ENCODE measurements at places on chromosomes 7 and 10. TPM values are rescaled to one million over a fixed set of nuclear protein-coding genes. Genes with fewer than 3 reads are reported as not detected.

DNA sequence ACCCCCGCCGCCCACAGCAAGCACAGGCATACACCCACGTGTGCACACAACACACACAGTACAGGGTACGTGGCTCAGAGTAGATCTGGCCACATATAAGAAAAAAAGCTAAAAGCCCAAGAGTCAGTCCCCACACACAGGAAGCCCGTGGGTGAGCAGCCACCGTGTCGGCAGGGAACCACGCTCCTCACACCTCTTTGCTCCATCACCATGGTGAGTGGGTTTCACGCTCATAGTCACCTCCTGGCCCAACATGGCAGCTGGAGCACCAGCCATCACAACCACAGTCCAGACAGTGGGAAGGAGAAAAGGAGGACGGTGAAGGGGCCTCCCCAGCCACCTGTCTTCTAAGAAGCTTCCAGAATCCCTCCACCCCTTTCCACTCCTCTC is 76.0 kb upstream of the PDGFA start:
- peaks cover 4% of the 10 kb centered on the region for H3K36me3 ChIP-seq
- no peaks in the 10 kb centered on the region for H3K27me3 ChIP-seq
- no peak overlapping the region for H3K4me3 ChIP-seq
- no peak overlapping the region for H3K27ac ChIP-seq
- H3K4me1 ChIP-seq = no peaks in the 10 kb centered on the region

FAM131B gene
- total RNA-seq = 38.2 TPM

RAMP3 gene
- total RNA-seq = 0.88 TPM

AKR1E2 gene
- total RNA-seq = 3.5 TPM

DNA sequence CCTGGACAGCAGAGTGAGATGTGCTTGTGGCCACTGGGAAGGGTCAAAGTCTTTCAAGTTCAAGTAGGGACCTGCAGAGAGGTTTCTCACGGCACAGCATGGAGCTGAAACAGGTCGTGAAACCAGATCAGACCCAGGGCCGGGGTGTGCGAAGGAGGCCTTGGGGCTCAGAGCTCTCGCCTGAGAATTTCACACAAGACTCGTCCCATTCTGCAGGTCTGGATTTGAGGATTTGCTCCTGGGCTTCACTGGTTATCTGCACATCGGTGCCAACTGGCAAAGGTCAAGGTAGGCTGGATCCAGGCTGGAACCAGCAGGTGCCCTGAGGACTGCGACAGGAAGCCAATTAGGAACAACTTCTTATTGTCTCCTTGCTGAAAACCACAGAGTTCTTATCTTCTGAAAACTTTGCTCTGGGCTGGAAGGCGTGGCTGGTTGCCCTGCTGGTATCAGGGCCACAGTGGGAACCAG is 24.0 kb upstream of the GTF2I start:
- H3K36me3 ChIP-seq = no peaks in the 10 kb centered on the region
- H3K27ac ChIP-seq = no peak overlapping the region
- no peak for DNase-seq
- H3K27me3 ChIP-seq = no peaks in the 10 kb centered on the region
- H3K4me1 ChIP-seq = no peaks in the 10 kb centered on the region
- H3K4me3 ChIP-seq = no peak overlapping the region

DNA sequence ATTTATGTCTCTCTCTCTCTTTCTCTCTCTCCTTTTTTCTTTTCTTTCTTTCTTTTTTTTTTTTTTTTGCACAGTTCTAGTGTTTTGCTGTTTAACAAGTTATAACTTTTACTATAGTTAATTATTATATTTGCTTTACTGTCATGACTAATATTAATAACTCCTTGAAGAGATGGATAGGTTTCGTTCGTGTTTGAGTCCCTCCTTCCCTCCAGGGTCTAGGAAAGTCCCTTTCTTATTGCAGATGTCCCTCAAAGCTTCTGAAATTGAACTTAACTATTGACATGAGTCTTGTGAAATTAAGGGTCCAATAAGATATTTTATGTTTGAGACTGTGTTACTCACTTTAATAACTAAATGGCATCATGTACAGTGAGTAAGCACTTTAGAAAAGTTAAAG is 131.4 kb downstream of the PLXDC2 start:
- H3K4me1 ChIP-seq = no peaks in the 10 kb centered on the region
- H3K4me3 ChIP-seq = no peak overlapping the region
- no peak overlapping the region for H3K27ac ChIP-seq
- no peak for DNase-seq
- H3K36me3 ChIP-seq = no peaks in the 10 kb centered on the region

DNA sequence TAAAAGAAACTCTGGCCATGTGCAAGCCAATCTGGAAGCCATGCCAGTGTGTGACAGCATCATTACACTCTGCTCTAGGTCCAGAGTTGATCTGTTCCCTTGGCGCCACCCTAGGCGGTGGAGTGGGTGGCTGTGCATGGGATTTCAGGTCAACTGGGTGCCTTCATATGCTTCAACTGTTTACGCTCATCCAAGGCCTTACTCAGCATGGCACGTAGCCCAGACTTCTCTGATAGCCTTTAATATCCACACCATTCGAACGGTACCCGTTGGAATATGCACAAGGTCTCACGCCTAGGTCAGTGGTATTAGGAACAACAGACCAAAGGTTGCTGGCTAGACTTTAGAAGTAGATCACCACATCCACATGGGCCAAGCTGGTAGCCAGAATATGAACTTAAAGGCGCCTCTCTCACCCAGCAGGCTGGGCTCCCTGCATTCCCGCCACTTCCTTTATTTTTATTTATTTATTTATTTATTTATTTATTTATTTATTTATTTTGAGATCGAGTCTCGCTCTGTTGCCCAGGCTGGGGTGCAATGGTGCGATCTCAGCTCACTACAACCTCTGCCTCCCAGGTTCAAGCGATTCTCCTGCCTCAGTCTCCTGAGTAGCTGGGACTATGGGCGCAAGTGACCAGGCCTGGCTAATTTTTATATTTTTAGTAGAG is 18.7 kb upstream of the ACHE start:
- H3K27me3 ChIP-seq = no peaks in the 10 kb centered on the region
- no peak for DNase-seq
- H3K36me3 ChIP-seq = no peaks in the 10 kb centered on the region
- H3K4me3 ChIP-seq = no peak overlapping the region
- no peak overlapping the region for H3K27ac ChIP-seq

ACHE gene
- 4.8 TPM for total RNA-seq

DNA sequence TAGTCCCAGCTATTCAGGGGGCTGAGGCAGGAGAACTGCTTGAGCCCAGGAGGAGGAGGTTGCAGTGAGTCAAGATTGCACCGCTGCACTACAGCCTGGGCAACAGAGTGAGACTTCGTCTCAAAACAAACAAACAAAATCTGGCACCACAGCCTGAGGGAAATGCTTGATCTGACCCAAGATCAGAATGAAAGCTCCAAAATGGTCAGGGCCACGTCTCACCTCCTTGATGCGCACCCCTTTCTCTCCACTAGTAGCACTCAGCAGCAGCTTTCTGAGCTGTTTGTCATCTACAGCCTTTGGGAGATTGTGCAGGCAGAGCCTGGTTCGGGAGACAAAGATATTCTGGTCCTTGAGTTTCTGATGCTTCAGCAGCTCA is 22.7 kb downstream of the RBM28 start:
- H3K4me3 ChIP-seq = no peak overlapping the region
- no peaks in the 10 kb centered on the region for H3K27me3 ChIP-seq
- H3K4me1 ChIP-seq = no peaks in the 10 kb centered on the region
- H3K27ac ChIP-seq = no peak overlapping the region
- H3K36me3 ChIP-seq = peaks cover 79% of the 10 kb centered on the region
- DNase-seq = no peak

GRCh38 chr10:74887614-74888284 is 61.3 kb downstream of the KAT6B start:
- no peak for DNase-seq
- no peaks in the 10 kb centered on the region for H3K36me3 ChIP-seq
- H3K27me3 ChIP-seq = no peaks in the 10 kb centered on the region
- no peaks in the 10 kb centered on the region for H3K4me1 ChIP-seq
- no peak overlapping the region for H3K27ac ChIP-seq

GRCh38 chr10:110496553-110497437 is 912 bp upstream of the DUSP5 start:
- peak overlapping the region; percentile 62 for H3K27ac ChIP-seq
- H3K4me3 ChIP-seq = peak overlapping the region; percentile 65
- H3K36me3 ChIP-seq = no peaks in the 10 kb centered on the region
- no peak for DNase-seq
- peaks cover 25% of the 10 kb centered on the region for H3K27me3 ChIP-seq

DNA sequence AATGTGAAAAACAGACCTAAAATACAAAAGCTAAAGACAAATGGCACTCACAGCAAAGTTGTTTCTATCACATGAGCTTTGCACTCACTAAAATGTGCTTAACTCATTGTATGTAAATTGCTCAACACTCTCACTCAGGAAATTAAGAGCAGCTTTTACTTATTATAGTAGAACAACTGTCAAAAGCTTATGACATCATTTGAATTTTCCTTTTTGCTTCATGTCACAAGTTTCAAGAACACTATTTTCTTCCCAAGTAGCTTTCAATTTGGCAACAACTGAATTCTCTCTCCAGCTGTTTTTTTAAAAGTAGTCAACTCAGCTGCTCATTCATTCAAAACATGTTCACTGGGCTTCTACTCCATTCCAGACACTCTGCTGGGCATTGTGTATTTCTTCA is 46.9 kb downstream of the ATE1 start:
- no peak overlapping the region for H3K27ac ChIP-seq
- H3K36me3 ChIP-seq = no peaks in the 10 kb centered on the region
- H3K4me3 ChIP-seq = no peak overlapping the region
- no peak for DNase-seq

TMEM270 gene
- total RNA-seq = not detected

DNA sequence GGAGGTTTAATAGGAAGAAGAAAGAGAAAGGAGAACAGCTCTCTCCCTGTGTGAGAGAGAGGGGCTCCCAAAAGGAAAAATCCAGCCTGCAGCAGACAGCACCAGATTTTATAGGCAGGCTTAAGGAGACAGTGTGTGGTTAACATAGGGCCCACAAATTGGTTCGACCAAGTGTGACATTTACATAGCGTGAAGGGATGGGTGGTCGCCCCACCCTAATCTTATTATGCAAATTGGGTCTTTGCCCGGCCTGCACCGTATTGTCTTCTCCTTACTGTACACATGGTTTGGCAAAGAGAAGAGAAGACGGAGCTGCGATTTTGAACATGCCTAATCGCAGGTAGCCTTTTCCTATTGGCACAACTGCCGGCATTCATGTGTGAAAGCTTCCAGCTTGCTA is 756.3 kb downstream of the NXPH1 start:
- H3K36me3 ChIP-seq = no peaks in the 10 kb centered on the region
- H3K27ac ChIP-seq = no peak overlapping the region
- H3K4me1 ChIP-seq = no peaks in the 10 kb centered on the region
- no peaks in the 10 kb centered on the region for H3K27me3 ChIP-seq
- H3K4me3 ChIP-seq = no peak overlapping the region

DNA sequence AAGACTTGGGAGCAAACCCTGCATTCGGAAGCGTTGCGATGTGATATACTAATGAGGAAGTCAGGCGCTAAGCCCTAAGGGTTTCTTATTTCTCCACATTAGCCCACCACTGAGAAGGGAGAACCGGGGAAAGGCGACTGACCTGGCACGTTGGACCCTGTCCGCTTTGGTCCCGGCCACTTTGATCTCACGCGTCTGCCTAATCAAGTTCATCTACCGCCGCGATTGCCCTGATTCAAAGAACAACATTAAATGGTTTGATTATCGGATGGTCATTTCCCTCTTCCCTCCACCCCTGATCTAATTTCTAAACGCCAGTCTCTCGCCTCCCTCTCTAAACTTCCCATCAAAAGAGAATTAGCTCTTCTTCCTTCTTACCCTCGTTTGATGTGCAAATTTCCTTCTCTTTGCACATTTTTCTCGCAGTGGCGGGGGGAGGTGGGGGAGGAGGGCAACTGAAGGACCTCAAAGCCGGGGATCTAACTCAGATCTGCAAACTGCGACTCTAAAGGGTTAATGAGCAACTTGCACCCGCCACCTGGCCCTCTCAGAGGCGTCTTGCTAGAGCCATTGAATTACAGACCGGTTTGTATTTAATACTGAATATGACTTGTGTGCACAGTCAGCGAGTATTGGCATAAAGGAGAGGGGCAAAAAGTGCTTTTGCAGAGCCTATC is 687 bp upstream of the DKK1 start:
- peaks cover 83% of the 10 kb centered on the region for H3K27me3 ChIP-seq
- H3K4me1 ChIP-seq = peaks cover 8% of the 10 kb centered on the region
- DNase-seq = peak; percentile 50
- peak overlapping the region; percentile 57 for H3K4me3 ChIP-seq
- H3K27ac ChIP-seq = no peak overlapping the region
- H3K36me3 ChIP-seq = no peaks in the 10 kb centered on the region

C10orf62 gene
- total RNA-seq = not detected

GRCh38 chr7:74051193-74051592 is 23.2 kb downstream of the ELN start:
- DNase-seq = no peak
- H3K36me3 ChIP-seq = no peaks in the 10 kb centered on the region
- H3K4me3 ChIP-seq = no peak overlapping the region
- H3K4me1 ChIP-seq = peaks cover 8% of the 10 kb centered on the region
- H3K27ac ChIP-seq = no peak overlapping the region

- H3K27ac ChIP-seq = no peak overlapping the region
- DNase-seq = no peak
- no peaks in the 10 kb centered on the region for H3K36me3 ChIP-seq
- H3K27me3 ChIP-seq = no peaks in the 10 kb centered on the region
These were observed 9.6 kb downstream of the CCL26 start for GRCh38 chr7:75762350-75762917.

DNA sequence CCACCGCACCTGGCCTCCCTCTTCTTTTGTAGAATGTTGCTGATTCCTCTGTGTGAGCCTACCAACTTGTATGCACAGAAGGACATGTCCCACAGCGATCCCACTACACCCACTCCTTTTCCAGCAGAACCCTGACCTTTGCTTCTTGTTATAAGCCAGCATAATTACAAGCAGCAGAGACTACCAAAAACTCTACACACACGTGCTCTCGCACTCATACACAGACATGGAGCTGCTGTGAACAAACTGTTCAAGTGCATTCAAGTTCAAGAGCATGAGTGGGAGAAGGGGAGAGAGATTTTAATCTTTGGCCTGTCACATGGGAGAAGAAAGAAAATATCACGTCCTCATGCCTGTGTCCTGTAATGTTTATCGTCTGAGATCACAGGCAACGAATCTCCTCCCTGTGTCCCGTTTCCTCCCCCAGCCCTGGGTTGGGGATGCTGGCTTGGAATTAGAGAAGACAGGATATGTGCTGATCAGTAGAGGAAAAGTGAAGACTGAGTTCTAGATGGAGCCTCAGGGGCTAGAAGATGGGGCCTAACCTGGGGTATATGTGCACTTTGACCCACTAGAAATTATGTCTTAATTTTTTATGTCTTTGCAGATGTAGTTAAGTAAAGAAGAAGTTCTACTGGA is 79.6 kb downstream of the NHLRC2 start:
- no peaks in the 10 kb centered on the region for H3K36me3 ChIP-seq
- no peaks in the 10 kb centered on the region for H3K4me1 ChIP-seq
- no peak for DNase-seq

- no peaks in the 10 kb centered on the region for H3K4me1 ChIP-seq
- H3K27me3 ChIP-seq = no peaks in the 10 kb centered on the region
- H3K4me3 ChIP-seq = peak overlapping the region; percentile 75
- no peak overlapping the region for H3K27ac ChIP-seq
- H3K36me3 ChIP-seq = no peaks in the 10 kb centered on the region
- no peak for DNase-seq
These were observed 678 bp upstream of the TMEM106B start for GRCh38 chr7:12210179-12211053.

HYAL4 gene
- not detected for total RNA-seq

GRCh38 chr10:122565766-122566206 is 5.2 kb downstream of the DMBT1 start:
- no peaks in the 10 kb centered on the region for H3K27me3 ChIP-seq
- H3K27ac ChIP-seq = no peak overlapping the region
- H3K4me1 ChIP-seq = peaks cover 2% of the 10 kb centered on the region
- H3K36me3 ChIP-seq = no peaks in the 10 kb centered on the region
- no peak overlapping the region for H3K4me3 ChIP-seq
